Stimulated activated CD8-positive, alpha-beta memory T cell treated with anti-CD3 and anti-CD28 coated beads, Interleukin-2, amount 100 ng/mL, for 1 hour (primary cell): ENCODE measurements at places on chromosomes 7 and 10.

- no peak for DNase-seq
Observed at GRCh38 chr7:145903658-145904057, 212.9 kb upstream of the CNTNAP2 start.

DNA sequence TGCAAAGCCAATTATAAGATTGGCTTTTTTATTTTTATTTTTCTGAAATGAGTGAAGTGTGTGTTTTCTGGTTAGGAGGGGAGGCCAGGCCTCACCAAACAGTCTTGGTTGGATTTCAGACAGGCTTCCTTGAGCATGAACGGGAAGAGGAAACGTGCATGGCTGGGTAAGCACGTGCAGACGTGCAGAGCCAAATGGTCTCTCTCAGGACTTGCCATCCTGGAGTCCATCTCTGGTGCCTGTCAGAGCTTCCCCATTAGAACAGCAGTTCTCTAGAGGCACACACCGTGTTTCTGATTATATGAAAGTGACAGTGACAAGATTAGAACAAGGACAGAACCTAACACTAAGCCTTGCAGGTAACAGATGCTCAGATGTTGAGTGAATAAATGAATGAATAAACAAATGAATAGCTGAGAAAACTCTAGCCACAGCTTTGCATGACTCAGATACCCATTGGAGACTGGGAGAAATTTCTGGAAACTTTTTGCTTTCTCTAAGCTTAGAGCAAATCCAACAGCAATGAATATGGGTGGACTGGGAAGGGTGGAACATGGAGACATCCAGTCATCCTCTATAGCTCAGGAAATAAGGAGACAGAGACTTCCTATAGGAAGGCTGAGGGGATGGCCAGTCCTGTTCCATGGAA is 11.8 kb upstream of the CALD1 start:
- no peak for DNase-seq

- DNase-seq: no peak
Observed at GRCh38 chr7:47536661-47537611, 45.0 kb downstream of the TNS3 start.

- no peak for DNase-seq
Observed at GRCh38 chr10:34206935-34207268, 608.2 kb downstream of the PARD3 start.

DNA sequence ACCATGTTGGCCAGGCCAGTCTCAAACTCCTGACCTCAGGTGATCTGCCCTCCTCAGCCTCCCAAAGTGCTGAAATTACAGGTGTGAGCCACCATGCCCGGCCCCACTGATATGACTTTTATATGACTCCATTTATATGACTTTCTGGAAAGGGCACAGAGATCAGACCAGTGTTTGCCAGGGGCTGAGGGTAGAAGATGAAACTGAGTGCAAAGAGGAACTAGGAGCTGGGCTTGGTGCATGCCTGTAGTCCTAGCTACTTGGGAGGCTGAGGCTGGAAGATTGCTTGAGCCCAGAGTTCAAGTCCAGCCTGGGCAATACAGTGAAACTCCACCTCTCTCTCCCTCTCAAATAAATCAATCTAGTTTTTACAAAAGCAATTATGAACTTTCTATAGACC is 7.5 kb downstream of the BRAF start:
- DNase-seq: no peak
